ENCODE measurements at places on chromosomes 13 and 19.

GRCh38 chr13:52001120-52001731 lies 10.0 kb downstream of the ATP7B start:
- DNase-seq = no peak

- DNase-seq = no peak
Measured at GRCh38 chr13:99916366-99917103, 55.0 kb downstream of the ZIC5 start.

GRCh38 chr13:99056381-99057014 lies 78.6 kb upstream of the DOCK9 start:
- DNase-seq = no peak

- no peak for DNase-seq
Measured at GRCh38 chr13:21436582-21436981, 22.5 kb downstream of the ZDHHC20 start.

- no peak for DNase-seq
Measured at GRCh38 chr13:27565818-27566217, 54.5 kb downstream of the LNX2 start.

- DNase-seq = no peak
Measured at GRCh38 chr13:44432650-44433049, 59.0 kb downstream of the SERP2 start.

GRCh38 chr19:3359919-3360420 lies 6.4 kb upstream of the NFIC start:
- no peak for DNase-seq

- peak; percentile 54 for DNase-seq
Measured at GRCh38 chr13:113918580-113918979, 54.7 kb upstream of the GAS6 start.

DNA sequence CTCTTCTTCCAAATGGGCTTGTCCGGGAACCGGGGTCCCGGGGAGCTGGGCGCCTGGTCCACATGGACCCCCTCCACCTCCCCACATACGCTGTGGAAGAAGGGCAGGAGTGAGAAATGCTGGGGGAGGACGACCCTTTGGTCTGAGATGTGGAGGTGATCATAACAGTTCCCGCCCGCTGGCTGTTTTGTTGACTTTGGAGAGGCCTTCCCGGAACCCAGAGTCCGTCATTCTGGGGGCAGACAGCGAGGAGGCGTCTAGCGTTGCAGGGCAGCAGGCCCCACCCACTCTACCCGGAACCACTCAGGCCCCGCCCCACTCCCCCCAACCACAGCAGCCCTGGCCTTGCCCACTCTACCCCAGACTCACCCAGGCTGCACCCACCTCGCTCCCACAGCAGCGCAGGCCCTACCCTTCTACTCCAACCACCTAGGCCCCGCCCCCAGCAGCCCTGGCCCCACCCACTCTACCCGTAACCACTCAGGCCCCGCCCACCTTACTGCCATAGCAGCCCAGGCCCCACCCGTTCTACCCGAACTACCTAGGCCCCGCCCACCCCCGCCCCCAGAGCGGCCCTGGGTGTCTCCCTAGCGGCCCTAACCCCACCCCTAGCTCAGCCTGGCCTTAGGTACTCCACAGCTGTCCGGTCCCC lies 7.1 kb downstream of the GPR108 start:
- no peak for DNase-seq

GRCh38 chr19:30119180-30119908 lies 177.3 kb downstream of the URI1 start:
- DNase-seq = no peak

DNA sequence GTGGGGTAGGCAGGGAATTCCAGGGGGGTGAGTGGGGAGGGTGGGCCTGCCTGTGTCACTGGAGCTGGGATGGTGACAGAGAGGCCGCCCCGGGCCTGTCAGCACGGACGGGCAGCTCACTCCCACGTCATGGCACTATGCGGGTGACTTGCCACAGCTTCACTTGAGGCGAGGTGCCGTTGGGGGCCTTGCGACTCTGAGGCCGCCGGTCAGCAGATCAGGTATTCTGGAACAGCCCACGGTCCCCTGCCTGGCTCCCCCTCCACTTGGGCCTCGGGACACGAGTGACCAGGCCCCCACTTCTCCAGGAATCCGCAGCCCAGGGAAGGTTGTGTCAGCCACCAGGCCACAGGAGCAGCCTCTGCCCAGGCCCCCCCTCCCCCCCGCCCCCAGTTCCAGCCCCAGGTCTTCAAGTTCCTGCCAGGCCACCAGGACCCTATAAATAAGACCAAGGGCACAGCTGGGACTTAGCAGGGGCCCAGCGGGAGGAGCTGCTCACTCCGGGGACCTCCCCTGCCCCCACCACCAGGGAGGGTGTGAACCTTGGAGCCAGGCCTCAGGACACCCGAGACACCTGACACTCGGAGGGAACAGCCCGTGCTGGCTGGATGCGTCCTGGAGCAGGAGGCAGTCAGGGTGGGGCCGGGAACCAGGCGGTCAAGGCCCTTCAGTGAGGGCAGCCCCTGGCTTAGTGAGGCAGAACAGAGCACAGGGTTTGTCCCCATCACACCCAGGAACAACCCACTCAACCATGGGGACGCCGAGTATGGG lies 2.7 kb upstream of the MIDN start:
- no peak for DNase-seq

GRCh38 chr19:38870612-38871011 lies 7.5 kb downstream of the RINL start:
- DNase-seq = no peak

- DNase-seq = no peak
Measured at GRCh38 chr13:48680756-48681392, 27.1 kb downstream of the CYSLTR2 start.

DNA sequence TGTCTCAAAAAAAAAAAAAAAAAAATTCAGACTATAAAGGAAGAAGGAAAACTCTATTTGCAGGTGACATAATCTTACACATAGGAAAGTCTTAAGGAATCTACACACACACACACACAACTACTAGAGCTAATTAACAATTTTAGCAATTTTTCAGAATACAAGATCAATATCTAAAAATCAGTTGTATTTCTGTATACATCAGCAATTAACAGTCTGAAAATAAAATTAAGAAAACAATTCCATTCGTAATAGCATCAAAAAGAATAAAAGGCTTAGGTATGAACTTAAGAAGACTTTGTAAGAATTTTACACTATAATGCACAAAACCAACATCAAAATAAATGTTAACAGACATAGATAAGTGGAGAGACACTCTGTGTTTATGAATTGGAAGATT lies 15.6 kb upstream of the CALM3 start:
- DNase-seq = no peak
